ENCODE measurements at places on chromosomes 3 and 15.

- DNase-seq: no peak
Measured at GRCh38 chr3:153003862-153004261, 158.2 kb upstream of the RAP2B start.

GRCh38 chr3:8988791-8989558 lies 25.7 kb upstream of the RAD18 start:
- no peak for DNase-seq

DNA sequence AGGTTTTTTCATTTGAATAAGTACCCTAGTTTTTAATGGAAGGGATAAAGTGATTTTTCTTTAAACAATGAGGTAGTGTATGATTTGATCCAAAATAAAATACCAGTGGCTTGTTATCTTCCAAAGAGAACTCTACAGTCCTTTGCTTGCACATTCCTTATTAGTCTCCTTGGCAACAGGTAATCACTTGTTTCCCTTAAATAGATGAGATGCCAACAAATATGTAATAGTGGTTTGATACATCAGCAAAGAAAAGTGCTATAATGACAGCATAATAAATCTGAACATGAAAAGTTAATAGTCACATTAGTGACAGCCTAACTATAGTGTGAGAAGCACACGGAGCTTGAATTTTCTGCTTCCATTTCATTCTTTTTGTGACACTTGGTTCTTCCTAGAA lies 360.2 kb downstream of the ZNF385D start:
- no peak for DNase-seq

GRCh38 chr15:100725121-100726069 lies 123.0 kb downstream of the ASB7 start:
- DNase-seq: no peak

DNA sequence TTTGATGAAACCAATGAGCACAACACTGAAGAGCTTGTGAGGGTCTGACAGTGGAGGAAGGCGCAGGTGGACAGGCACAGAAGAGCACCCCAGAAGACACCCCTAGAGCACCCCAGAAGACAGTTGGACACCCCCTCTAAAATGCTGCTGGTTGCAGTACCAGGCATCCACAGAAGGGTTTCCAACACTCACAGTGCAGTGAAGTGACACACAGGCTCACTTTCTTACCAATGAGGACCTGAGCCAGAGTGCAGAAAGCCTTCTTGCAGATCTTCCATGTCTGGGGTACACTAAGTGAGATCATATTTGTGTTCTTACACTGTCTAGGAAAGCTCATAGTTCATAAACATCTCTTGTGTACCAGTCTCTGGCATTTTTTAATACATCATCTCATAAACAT lies 27.6 kb downstream of the CCNL1 start:
- no peak for DNase-seq

GRCh38 chr3:102161384-102162006 lies 273.3 kb upstream of the ZPLD1 start:
- DNase-seq: no peak

DNA sequence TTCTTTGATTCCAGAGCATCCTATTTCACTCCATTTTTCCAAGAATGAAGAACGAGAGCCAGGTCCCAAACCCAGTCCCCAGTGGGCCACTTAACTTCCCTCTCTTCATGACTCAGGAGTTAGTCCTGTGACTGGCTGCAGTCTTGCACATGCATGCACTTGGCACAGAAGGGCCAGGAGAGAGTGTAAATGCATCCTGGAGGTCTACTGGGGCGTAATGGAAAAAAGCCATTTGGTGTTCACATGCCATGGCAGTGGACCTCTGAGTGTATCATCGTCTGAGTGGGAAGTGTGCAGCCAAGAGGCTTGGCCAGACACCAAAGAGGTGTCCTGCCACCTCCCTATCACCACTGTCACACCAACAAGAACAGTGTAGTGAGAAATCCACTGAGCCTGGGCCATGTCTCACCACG lies 15.1 kb upstream of the RFTN1 start:
- no peak for DNase-seq

DNA sequence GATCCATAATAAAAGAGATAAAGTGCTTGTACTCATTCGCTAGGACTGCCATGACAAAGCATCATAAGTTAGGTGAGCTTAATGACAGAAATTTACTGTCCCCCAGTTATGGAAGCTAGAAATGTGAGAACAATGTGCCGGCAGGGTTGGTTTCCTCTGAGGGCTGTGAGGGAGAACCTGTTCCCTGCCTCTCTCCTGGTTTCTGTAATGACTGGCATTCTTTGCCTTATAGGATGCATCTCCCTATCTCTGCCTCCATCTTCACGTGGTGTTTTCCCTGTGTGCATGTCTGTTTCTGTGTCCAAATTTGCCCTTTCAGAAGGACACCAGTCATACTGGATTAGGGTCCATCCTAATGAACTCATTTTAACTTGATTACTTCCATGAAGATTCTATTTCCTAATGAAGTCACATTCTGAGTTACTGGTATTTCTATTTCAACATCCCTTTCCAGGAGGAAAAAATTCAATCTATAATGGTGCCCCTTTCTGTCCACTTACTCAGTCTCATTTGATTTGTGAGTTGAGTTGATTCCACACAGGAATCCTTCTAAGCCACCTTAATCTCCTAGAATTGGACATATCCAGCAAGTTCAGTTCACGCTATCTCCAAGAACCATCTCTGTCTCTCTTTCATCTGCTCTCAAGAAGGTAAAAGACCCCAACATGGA lies 71.2 kb upstream of the LIPC start:
- no peak for DNase-seq

GRCh38 chr3:38465588-38466154 lies 12.0 kb downstream of the ACVR2B start:
- DNase-seq: no peak

- no peak for DNase-seq
Measured at GRCh38 chr3:149881879-149882278, 68.9 kb downstream of the RNF13 start.

- peak; percentile 56 for DNase-seq
Measured at GRCh38 chr3:126245811-126246727, 65.7 kb upstream of the ALDH1L1 start.

DNA sequence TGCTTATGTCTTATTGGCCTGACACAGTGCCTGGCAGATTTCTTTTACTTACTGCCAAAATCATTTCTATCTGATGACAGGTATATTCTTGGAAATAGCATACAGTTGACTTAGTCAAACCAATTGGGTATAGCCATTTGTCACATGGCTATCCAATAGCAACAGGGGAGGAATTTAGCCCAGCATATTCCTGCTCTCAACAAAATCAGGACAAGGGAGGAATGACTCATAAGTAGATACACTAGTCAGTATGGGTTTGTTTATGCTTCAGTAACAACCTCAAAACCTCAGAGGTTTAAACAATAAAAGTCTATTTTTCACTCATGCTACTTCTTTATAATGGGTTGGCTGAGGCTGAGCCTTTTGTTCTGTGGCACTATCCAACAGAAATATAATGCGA lies 38.0 kb upstream of the VILL start:
- no peak for DNase-seq

- no peak for DNase-seq
Measured at GRCh38 chr3:12232785-12233300, 56.0 kb upstream of the PPARG start.

- no peak for DNase-seq
Measured at GRCh38 chr15:74826364-74826819, at the start of gene CPLX3. Gene CPLX3 (plus strand): TSS chr15:74826627. CDS start chr15:74826704, 77 bp downstream.

DNA sequence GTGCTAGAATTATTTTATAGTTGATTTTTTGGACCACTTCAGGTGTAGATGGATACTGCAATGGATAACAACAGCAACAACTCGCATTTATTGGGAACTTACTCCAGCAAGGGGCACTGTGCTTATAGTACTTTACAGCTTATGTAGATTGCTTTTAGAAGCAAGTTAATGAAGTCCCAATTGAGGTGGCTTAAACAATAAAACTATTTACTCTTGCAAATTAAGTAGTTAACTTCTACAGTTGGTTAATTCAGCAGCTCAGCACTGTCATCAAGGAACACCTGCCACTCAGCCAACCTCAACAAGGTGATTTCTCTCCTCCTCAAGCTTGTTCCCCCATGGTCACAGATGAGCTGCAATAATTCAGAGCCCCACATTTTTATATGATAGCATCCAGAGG lies 124.1 kb downstream of the RASA2 start:
- no peak for DNase-seq

GRCh38 chr3:100075851-100076730 lies 38.2 kb downstream of the FILIP1L start:
- no peak for DNase-seq

GRCh38 chr3:158453865-158454264 lies 117.1 kb upstream of the MLF1 start:
- no peak for DNase-seq

- peak; percentile 36 for DNase-seq
Measured at GRCh38 chr3:13229273-13229949, 156.2 kb upstream of the IQSEC1 start.

DNA sequence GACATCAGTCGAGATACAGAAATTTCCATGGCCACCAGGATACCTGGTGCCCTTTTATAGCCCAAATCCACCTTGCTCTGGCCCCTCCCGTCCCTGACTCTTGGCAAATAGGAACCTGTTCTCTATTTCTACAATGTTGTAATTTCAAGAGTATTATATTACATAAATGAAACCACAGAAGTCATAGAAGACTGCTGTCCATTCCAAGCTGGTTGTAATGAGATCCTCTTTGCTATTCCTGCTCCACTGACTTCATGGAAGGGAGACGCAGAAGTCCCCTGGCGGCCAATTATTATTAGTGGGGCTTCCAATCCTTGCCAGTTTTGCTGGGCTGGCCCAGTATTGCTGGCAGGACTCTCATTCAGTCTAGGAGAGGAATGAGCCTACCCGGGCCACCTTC lies 26.6 kb downstream of the DCP1A start:
- no peak for DNase-seq

DNA sequence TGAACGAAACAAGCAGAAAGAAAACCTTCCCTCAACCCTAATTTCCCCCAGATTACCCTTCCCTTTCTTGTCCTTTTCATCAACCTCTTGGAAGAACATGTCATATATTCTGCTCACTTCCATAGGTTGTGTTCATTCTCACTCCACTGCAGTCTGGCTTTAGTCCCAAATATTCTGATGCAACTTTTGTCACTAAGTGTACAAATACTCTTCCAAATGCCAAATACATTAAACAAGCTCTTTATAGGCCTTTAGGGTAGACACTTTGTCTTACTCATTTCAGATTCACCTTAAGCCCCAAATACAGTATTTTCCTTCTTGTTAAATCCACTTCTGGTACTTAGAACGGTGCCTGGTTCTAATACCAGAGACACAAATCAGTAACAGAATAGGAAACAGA lies 406.5 kb upstream of the CDIN1 start:
- no peak for DNase-seq

- DNase-seq: no peak
Measured at GRCh38 chr15:33458421-33458820, 147.7 kb downstream of the RYR3 start.

DNA sequence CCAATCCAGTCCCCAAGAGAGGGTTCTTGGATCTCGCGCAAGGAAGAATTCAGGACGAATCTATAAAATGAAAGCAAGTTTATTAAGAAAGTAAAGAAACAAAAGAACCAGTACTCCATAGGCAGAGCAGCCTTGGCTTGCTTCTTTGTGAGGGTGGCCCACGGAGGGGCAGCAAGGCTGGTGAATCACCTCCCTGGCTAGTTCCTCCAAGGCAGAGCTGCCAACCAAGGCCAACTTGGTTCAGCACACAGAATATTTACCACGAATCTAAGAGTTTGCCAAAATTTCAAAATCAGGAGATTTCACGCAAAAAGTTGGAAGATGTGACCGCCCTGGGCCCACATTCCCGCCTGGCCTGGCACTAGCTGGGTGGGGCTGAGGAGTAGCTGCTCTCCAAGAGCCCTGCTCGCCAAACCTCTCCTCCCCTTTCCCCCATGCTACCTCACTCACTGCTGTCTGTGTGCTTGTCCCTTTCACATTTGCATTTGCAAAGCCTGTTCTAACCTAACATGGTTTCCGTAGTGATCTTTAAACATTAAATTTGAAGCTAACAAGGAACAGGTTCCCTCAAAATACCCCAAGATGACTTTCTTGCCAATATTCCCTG lies 26.2 kb upstream of the DCUN1D1 start:
- no peak for DNase-seq

DNA sequence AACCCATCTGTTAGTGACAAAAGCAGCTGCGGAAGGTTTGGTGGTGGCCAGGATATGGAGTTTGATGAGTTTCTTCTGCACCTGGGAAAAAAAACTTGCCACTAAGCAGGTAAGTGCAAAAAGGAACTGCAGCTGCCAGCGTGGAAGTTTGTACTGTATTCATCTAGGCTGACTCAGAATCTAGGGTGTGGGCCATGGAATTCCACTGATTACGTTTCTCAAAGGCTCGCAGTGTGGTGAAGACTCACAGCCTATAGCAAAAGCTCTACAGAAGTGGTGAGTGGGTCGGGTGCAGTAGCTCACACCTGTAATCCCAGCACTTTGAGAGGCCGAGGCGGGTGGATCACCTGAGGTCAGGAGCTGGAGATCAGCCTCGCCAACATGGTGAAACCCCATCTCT lies 334.6 kb upstream of the GRM7 start:
- no peak for DNase-seq

DNA sequence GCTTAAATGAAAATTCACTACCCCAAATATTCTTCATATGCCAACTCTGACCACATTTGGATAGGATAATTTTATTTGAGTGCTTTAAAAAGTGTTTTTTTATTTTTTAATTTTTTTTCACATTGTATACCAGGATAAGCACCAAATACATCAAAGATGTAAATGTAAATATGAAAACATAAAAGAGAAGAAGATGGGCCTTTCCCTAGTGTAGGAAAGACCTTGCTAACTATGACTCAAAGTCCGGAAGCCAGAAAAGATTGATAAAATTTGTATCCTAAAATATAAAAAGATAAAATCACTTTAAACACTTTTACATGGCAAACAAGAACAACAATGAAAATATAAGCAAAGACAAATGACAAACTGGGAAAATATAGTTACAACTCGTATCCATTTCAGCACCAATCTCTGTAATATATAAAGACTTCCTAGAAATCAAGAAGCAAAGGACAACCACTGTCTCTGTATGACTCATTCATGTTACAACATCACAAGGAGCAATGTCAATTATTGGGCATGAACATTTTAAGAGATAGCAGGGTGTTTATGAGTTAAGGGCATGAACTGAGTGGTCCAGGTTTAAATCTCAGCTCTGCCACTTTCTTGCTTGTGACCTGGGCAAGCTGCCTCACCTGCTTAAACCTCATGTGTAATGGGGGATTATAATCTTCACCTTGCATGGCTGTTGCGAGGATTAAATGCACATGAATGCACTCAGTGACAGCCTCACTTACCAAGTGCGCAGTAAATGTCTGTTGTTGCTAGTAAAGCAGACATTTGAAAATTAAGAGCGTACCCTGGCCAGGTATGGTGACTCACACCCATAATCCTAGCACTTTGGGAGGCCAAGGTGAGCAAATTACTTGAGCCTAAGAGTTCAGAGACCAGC lies 25.3 kb upstream of the ARHGEF3 start:
- DNase-seq: no peak

- no peak for DNase-seq
Measured at GRCh38 chr15:36133742-36134141, 445.7 kb upstream of the CDIN1 start.
